NK-92 treated with Interleukin-12 subunit alpha and Interleukin-12 subunit beta, amount 100 ng/mL, for 24 hours (cell line): ENCODE measurements at places on chromosomes 13 and 19.
A peak's percentile ranks its signal among the peaks of the same experiment; 100 is the strongest.

DNA sequence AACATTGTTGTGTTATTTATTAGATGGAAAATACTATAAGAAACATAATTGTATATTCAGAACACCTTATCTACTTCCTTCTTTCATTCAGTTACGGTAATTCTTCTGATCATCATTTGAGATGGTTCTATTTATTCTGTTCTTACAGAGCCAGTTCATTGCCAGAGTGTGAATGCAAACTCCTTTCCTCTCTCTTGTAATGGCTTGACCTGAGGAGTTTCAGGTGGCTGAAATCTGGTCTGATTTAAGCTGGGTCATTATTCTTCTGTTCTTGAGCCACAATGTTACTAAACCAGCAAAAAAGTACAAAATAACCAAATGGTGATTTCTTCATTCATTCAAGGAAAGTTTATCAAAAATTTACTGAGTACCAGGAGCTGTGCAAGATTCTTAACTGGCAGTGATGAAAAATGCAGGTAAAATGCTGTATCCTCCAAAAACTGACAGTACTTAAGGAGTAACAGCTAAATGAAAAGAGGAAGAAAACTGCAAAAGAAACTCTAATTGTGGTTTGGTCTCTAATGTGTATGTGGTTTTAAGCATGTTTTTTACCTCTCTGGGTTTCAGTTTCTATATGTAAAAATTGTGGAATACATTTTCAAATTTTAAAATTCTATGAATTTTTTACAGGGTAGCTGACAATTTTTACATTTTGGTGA is 182.4 kb upstream of the UFM1 start:
- no peak for DNase-seq

- DNase-seq, result peak; percentile 66
Measured at GRCh38 chr19:10644260-10645007, 9.7 kb upstream of the ILF3 start.

GRCh38 chr13:24277761-24278160 is 31.6 kb upstream of the C1QTNF9 start:
- DNase-seq, result no peak

- no peak for DNase-seq
Measured at GRCh38 chr13:94331281-94331680, 148.2 kb downstream of the DCT start.

DNA sequence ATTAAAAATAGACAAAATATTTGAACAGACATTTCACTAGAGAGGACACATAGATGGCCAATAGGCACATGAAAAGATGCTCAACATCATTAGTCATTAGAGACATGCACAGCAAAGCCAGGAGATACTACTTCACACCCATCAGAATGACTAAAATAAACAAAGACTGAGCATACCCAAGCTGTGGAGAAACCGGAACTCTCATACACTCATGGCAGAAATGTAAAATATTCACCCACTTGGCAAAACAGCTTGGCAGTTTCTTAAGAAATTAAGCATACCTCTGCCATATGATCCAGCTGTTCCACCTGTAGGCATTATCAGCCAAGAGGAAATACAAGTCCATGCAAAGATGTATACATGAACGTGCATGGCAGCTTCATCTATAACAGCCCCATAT is 213.4 kb downstream of the TSHZ3 start:
- DNase-seq, result no peak

DNA sequence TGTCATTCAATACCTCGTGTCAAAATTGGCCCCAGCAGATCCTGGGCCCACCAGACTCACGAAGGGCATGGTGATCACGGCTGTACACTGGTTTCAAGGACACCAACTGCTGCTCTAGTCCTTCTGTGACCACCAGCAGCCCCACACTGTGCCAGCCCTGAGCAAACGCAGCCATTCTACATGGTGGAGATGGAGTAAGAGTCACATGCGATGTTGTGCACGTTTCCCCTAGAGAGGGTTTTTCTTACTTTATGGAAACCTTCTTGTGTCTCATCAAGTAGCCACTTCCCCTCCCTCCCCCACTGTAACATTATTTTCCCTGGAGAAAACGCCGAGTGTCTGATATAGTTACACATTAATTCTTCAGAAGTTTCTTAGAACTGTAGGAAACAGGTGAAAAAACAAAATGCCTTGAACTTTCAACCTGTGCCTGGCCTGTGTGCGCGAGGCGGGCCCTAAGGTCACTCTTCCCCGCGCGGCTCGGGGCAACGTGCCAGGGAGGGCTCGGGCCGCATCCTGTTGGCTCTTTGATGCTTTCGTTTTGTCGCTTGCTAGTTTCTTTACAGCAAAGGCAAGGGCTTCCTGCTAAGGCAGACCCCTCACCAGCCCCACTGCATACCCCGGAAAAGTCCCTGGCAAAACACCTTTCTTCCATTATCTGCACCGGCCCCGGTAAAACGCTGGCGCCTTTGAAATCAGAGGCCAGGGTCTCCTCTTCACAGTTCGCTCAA is 44.6 kb downstream of the GGACT start:
- DNase-seq, result no peak

GRCh38 chr19:8887364-8887763 is 55.2 kb downstream of the MBD3L1 start:
- DNase-seq, result no peak

GRCh38 chr13:36086117-36086516 is 45.1 kb downstream of the DCLK1 start:
- DNase-seq, result no peak

GRCh38 chr13:29379281-29379680 is 216.2 kb downstream of the SLC7A1 start:
- no peak for DNase-seq

DNA sequence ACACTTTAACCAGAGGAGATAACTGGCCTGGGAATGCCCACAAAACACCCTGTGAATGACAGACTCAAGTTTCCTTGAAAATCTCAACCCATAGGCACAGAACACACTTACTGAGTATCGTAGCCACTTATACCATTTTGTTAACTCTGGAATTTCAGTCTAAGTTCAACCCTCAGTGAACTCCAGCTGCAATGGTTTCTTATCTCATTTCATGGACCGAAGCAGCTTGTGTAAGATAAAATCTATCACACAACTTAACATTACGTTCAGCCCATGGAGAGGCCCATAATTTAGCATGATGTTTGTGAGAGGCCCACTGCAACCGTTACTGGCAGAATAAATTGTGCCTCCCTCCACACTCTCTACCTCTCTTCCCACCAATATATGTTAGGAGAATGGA is 323.0 kb downstream of the DNAJC15 start:
- no peak for DNase-seq

DNA sequence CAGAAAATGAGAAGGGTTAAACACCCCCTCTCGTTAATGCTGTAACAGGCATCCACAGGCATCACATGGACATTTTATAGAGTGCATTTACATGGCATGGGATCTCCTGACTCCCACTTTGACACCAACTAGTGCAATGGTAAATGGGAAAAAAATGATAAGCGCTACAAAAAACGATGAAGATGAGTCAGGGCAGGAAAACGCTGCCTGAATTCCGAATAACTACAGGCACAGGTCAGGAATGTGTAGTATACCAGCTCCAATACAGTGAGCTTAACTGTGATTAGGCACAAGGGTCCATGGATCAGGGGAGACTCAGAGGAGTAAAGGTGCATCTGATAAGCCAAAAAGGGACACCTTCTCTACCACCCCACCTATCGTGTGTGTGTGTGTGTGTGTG is 223.6 kb downstream of the FOXO1 start:
- no peak for DNase-seq

GRCh38 chr19:2113439-2114211 is 16.9 kb downstream of the IZUMO4 start:
- no peak for DNase-seq

- no peak for DNase-seq
Measured at GRCh38 chr19:18432275-18433014, 5.5 kb downstream of the ISYNA1 start.

- DNase-seq, result no peak
Measured at GRCh38 chr13:52319876-52320275, 86.1 kb downstream of the THSD1 start.

GRCh38 chr13:107743526-107743925 is 471.8 kb downstream of the LIG4 start:
- DNase-seq, result no peak

DNA sequence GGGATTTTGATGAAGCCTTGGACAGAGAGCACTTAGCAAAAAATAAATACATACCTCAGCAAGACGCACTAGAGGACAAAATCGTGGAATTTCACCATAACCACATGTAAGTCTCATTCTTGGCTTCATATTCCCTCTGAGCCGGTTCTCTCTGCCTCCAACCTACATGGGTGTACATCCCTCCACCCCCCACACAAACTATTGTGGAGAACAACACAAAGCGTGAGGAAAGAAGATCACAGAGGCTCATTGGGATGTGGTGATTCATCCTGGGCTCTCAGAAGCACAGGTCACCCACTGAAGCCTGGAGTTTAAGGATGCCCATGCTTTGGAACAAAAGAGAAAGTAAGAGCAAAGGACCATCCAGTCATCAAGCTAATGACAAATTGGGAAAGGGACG is 192.2 kb downstream of the STK24 start:
- no peak for DNase-seq
